Activated CD8-positive, alpha-beta memory T cell treated with anti-CD3 and anti-CD28 coated beads for 1 hour (primary cell): ENCODE measurements at places on chromosomes 5 and 9.

DNA sequence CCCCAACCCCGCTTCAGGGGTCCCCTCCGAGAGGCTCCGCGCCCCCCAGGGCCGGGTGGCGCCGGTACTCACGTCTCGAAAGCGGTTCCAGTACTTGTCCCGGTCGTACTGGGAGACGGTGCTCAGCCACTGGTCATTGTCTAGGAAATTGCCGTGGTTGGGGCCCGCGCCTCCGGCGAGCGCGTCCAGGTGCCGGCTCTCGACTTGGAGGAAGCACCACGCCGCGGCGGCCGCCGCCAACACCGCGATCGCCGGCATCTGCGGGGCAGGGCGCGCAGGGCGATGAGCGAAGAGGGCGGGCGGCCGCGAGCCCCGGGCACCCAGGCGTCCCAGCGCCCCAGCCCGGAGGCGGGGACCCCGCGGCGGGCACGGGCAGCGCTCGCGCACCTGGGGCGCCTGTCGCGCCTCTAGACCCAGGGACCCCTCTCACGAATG lies 808 bp downstream of the SPOCK1 start:
- DNase-seq: no peak

DNA sequence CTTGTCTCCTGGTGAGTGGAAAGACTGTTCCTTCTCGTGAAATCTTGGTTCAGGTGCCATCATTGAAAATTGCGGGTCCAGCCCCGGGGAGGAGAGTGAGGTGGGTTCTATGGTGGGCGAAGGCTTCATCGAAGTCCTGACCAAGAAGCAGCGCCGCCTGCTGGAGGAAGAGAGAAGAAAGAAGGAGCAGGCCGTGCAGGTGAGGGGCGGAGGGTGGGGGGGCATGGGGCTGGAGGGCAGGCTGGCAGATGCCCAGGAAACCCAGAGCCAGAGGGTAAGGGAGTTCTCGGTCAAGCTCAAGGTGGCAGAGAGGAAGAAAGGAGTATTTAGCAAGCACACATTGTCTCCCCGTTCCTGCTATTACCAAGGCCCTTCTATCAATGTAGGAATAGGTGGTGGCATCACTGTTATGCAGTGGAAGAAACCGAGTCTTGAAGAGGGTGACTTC lies 24.3 kb upstream of the POMT1 start:
- DNase-seq: peak; percentile 52

GRCh38 chr5:38765399-38765861 lies 80.4 kb upstream of the OSMR start:
- no peak for DNase-seq

GRCh38 chr5:173833196-173833985 lies 54.8 kb upstream of the CPEB4 start:
- no peak for DNase-seq

- DNase-seq: no peak
These were observed 503.1 kb downstream of the RAB3C start for GRCh38 chr5:59086024-59086423.

DNA sequence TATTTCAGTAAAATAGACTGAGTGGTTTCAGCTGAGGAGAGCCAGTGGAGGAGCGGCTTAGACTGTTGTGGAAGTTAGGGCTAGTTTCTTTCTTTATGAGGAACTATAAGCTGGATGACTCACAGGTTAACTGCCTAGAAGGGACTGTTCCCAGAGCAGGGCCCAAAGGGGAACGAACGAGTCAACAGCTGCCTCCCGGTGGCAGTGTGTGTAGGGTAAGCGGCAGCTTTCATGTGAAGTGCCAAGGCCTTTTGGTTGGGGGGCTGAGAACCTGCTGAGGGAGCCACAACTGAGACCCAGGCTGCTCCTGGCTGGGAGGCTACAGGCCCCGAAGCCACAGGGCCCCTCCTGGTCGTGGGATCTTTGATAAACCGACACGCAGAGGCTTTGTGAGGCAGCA lies 7.0 kb downstream of the SQSTM1 start:
- no peak for DNase-seq

DNA sequence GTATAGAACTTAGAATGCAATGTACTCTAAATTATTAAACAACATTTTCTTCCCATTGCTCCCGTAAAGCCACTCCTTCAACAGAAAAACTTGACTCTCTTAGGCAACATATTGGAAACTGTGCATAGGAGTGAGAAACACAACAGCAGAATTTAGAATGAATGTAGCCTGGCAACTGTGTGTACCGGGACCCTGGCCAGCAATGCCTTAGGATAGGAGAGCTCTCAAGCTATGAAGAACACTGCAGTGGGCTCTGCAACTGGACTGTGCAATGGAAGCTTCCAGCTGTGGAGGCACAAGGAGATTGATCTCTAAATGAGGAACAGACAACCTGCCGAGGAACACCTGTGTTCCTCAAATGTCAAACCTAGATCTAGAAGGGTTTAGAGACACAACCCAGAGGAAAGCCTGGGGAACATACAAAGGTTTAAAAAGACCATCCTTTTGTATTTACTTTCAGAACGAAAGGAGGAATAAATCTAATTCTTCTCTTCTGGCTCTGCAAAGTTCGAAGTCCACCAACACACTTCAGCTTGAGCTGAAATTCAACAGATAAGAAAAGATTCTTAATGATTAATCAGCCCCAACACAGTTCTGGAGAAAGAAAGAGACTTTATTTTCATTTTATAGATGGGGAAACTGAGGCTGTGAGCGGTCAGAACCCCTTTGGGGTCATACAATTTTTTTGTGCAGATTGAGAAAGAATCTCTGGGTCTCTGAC lies 51.5 kb upstream of the ARL15 start:
- no peak for DNase-seq

DNA sequence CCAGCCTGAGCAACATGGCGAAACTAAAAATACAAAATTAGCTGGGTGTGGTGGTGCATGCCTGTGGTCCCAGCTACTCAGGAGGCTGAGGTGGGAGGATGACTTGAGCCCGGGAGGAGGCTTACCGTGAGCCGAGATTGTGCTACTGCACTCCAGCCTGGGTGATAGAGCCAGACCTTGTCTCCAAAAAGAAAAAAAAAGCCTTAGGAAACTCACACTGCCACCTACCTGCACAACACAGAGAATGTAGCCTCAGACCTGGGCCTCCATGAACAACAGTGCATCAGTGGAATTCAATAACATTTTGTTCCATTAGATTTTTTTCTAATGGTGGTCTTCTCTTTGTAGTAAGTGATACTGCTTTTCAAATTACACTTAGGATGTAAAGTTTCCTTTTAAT lies 63.8 kb upstream of the RARS1 start:
- no peak for DNase-seq

GRCh38 chr9:109721001-109721400 lies 59.0 kb upstream of the PALM2AKAP2 start:
- no peak for DNase-seq

DNA sequence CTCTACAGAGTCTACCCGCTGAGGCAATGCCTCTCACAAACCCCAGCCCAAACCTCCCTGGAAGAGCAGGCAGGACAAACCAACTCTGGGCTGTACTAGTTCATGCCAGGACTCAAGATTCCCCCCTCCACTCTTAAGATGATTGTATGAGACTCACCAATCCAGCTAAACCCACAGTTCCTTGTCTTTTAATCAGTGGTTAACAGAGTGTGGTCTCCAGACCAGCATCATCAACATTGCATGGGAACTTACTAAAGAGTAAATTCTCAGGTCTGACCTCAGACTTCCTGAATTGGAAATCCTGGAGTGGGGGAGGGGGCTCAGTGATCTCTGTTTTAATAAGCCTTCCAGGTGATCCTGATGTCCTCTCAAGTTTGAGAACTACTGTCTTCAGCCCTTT lies 240.9 kb downstream of the GAS1 start:
- no peak for DNase-seq

- DNase-seq: no peak
These were observed 375.6 kb downstream of the OSTF1 start for GRCh38 chr9:75463871-75464270.

DNA sequence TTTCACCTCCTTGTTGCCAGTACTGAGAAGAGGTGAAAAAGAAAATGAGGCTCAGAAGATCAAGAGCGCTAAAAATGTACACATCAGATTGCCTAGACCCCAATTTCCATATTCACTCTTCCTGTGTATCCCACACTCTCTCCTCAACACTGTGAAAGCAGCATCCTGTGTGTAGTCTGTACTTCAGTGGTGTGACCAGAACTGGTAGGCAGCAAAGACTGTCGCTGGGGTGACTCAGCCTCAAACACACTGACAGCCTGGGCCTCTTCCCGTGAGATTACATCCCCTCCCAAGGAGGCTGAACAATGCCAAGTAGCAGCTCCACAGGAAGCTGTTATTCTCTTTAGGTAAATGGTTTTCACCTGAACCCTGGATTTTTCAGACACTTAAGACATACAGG lies 135.5 kb downstream of the CCDC192 start:
- no peak for DNase-seq

DNA sequence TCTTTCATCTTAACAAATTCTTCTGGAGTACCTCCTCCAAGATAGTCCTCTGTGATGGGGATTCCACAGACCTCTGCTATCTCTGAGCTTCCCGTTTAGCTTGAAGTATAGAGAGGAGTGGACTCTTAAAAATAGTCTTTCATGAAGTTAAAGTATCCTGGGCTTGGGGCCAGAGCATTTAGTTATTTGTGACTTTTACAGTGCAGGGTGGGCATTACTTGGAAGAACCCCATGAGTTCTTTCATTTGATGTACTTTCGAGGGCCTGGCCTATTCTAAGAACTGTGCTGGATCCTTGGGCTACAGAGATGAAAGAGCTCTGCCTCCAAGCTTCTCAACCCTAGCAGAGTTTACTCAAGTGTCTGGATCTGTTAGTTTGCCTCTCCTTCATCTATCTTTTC lies 131.5 kb downstream of the ZSWIM6 start:
- no peak for DNase-seq

- no peak for DNase-seq
These were observed 132.4 kb upstream of the OTULINL start for GRCh38 chr5:14449052-14449661.

GRCh38 chr5:166532456-166533220 lies 1758.8 kb upstream of the WWC1 start:
- no peak for DNase-seq

GRCh38 chr9:8329561-8330283 lies 530.1 kb upstream of the DMAC1 start:
- no peak for DNase-seq

GRCh38 chr5:39053189-39053588 lies 21.0 kb downstream of the RICTOR start:
- no peak for DNase-seq

- DNase-seq: no peak
These were observed 150.4 kb downstream of the SPOCK1 start for GRCh38 chr5:137348759-137349158.

DNA sequence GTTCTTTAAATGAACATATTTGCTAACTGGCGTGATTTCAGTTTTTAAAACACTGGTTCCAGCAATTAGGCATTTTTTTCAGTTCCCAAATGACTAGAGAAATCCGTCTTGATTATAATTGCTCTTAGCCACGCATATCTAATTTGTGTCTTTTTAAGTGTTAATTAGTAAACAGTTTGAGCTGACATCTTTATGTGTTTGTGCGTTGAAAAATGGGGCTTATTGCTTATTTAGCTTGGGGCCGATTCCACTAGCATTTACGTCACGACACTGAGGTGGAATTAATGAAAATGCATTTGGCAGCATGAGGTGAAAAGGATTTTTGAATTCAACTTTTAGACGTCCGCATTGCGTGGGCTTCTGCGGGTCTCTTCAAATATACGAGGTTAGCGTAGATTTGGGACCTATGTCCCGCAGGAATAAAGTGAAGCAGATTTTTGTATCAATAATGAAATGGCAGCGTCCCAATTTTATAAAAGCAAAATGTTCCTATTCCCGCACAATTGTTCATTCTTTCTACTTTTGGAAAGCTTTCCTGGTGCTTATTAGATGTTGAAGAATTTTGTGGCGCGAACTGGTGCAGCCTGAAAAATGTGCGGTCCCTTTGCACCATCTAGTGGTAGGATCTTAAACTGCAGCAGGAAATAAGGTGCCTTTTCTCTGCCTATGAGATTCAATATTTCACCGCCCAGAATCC lies 122.7 kb upstream of the LMX1B start:
- DNase-seq: no peak

DNA sequence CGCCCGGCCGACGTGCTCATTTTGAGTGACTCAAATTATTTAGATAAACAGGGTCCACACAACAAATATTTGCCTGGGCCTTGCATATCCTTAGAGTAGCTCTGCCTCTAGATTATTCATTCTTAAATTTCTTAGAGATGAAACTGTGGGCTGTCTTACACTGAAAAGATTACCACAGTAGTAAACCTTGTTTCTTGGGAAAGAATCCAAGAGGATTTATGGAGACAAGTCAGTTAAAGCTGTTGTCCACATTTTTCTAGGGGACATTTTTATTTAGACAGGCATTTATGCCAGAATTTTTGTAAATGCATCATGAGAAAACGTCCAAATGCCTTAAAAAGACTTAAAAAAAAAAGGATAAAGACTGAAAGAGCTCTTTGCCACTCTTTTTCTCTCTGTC lies 32.6 kb upstream of the RANBP3L start:
- DNase-seq: no peak

DNA sequence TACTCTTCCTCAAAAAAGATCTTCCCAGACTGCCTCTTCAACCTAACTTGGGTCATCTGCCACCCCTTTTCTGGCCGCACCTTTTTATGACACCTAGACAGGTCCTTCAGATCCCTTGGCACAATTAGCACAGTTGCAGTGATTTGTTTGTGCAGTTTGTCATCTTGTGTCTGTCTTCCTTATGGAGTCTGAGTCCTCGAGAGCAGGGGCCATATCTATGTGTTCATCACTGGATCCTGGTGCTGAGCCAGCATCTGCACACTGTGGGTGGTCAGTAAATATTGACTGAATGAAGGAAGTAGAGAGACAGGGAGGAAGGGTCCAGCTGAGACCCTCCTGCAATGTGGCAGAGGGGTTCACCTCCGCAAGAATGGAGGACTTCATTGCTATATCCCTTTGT lies 14.4 kb downstream of the ERGIC1 start:
- DNase-seq: no peak

- no peak for DNase-seq
These were observed 576.7 kb upstream of the ZNF462 start for GRCh38 chr9:106286249-106286648.

GRCh38 chr5:87195104-87195591 lies 72.5 kb upstream of the RASA1 start:
- no peak for DNase-seq

DNA sequence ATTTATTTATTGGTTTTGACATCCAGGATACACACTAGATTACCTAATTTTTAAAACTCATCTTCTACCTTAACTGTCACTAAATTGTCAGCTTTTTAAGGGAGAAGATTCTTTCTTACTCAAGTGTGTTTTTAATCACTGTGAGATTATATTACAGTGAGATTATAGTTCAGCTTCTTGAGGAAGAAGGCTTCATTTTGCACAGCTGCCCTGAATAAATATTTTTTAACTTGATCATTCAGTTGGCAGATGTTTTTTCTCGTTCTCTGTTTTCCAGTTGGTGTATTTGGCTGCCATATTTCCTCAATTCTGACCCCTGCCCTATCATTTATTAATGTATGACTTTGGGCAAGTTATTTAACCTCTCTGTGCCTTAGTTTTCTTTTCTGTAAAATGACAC lies 15.0 kb upstream of the ELL2 start:
- no peak for DNase-seq
